Sigmoid colon (tissue), 7 donors: ENCODE measurements at places on chromosomes 6 and 20. TPM values are rescaled to one million over a fixed set of nuclear protein-coding genes. Genes with fewer than 3 reads are reported as not detected.
A peak's percentile ranks its signal among the peaks of the same experiment; 100 is the strongest.

GRCh38 chr6:45293306-45293705 is 34.8 kb upstream of the RUNX2 start:
- no peak for DNase-seq

GRCh38 chr6:96499781-96500180 is 21.8 kb upstream of the UFL1 start:
- no peak for DNase-seq

- no peak for DNase-seq
Observed at GRCh38 chr6:116156405-116157326, 30.7 kb upstream of the COL10A1 start.

- no peak for DNase-seq
Observed at GRCh38 chr6:92790381-92790780, 629.0 kb downstream of the EPHA7 start.

DNA sequence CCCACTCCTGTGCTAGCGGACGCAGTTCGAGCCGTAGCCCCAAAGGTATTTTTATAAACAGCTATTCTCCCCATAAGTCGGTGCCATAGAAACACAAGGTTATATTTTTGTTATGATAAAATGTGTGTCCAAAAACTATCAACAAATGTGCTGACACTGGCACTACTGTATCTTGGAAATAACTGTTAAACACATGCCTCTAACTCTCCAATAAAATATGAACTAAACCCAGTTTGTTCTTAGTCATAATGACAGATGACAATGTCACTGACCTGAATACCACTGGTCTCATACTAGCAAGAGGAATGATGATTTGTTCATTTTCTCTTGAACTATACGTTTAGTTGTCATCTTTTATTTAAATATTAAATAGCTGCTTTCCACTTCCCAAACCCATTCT is 51.4 kb upstream of the NUP153 start:
- DNase-seq: no peak

DNA sequence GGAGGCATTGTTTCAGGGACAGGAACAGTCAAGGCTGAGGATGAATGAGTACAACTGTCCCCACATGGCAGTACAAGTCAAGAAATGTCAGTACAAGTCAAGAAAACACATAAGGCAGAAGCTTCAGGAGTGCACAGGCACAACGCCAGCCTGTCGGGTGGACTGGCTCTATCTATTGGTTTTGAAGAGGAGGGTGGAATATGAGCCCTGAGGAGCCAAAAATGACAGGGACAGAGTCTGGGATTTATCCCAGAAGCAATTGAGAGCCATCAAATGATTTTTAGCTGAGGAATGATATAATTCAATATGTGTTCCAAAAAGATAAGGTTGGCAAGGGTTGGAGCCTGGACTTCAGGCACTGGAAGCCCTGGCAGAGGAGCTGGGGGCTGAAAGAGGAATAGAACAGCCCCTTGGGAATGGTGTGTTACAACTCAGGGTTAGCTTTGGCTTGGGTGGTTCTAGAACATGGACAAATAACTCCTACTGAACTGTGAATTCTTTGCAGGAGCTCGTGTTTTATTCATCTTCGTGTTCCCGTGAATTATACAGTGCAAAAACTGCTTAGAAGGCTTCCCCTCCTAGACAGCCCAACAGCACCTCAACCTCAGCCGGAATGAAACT is 425.7 kb upstream of the ARID1B start:
- no peak for DNase-seq

- DNase-seq: no peak
Observed at GRCh38 chr6:14231071-14231483, 113.5 kb downstream of the CD83 start.

DNA sequence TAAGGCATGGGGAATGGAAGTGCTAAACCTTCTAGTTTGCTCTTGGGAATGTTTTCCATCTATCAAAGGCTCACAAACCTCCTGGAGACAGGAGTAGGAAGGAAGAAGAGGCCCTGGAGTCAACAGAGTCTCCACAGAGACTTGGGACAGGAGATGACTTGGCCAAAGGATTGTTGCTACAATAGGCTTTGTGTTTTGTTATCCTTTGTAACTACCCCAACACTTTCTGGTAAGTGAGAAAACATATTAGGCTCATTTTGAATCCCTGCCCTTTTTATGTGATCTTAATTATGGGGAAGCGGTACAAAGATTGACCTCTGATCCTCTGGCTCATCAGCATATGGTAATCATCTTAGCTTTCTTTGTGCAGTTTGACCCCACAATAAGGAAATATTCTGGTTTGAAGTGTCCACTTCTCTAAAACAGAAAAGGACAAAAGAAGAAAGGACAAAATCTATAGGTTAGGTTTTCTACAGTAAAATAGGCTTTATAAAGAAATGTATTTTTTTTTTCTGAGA is 24.1 kb upstream of the GTF3C6 start:
- DNase-seq: no peak

DNA sequence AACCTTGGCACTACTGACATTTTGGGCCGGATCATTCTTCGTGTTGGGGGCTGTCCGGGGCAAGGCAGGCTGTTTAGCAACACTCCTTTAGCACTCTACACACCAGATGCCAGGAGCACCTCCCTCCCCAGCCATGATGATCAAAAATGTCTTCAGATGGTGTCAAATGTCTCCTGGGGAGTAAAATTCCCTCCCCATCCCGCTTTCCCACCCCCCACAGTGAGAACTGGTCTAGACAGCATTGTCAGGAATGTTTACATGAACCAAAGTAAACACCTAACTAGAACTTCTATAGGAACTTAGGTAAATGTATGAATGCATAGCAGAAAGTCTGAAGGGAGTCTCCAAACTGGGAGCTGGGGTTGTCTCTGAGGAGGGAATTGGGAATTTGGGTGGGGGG is 70.0 kb upstream of the TOP1 start:
- DNase-seq: peak; percentile 25

- DNase-seq: no peak
Observed at GRCh38 chr6:1311400-1312202, at the start of gene FOXQ1. Gene FOXQ1 (plus strand): TSS chr6:1312098. CDS start chr6:1312705, 607 bp downstream.

DNA sequence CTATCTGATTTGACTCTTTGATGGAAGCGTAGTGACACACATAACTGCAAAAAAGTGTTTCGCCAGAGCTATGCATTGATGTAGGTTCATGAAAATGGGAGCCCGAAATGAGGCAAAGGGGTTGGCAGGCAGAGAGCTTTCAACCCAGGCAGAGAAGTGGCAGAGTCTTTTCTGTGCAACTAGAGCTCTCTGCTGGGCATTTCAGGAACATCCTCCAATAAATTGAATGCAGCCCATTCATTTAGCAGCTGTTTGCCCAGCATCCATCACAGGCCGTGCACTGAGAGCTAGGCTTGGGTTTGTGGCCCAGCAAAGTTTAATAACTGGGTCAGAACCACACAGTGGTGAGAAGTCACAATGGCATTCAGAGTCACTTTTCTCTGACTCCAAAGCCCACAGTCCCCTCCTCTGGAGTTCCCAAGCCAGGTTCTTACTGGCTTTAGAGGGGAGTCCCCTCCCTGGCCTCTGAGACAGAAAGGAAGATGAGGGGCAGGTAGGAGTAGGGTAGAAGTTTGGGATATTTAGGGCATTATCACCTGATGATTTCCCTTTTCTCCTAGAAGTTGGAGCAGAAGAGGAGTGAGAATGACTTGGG is 31.8 kb upstream of the ELMO2 start:
- no peak for DNase-seq

GRCh38 chr6:147560670-147561069 is 52.2 kb downstream of the SAMD5 start:
- no peak for DNase-seq

DNA sequence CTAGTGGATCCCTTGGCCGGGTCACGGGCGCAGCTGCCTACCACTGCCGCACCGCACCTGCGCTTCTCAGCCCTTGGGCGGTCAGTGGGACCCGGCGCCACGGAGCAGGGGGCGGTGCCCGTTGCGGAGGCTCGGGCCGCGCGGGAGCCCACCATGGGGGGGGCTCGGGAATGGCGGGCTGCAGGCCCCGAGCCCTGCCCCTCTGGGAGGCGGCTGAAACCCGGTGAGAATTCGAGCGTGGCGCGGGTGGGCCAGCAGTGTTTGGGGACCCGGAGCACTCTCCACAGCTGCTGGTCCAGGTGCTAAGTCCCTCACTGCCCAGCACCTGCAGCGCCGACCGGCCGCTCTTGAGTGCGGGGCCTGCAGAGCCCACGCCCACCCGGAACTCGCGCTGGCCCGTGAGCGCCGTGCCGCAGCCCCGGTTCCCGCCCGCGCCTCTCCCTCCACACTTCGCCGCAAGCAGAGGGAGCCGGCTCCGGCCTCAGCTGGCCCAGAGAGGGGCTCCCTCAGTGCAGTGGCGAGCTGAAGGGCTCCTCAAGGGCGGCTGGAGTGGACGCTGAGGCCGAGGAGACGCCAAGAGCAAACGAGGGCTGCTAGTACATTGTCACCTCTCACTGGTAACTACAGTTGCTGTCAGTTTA is 120.5 kb upstream of the TMEM170B start:
- DNase-seq: no peak

GRCh38 chr6:135438907-135439535 is 58.5 kb downstream of the AHI1 start:
- no peak for DNase-seq

DNA sequence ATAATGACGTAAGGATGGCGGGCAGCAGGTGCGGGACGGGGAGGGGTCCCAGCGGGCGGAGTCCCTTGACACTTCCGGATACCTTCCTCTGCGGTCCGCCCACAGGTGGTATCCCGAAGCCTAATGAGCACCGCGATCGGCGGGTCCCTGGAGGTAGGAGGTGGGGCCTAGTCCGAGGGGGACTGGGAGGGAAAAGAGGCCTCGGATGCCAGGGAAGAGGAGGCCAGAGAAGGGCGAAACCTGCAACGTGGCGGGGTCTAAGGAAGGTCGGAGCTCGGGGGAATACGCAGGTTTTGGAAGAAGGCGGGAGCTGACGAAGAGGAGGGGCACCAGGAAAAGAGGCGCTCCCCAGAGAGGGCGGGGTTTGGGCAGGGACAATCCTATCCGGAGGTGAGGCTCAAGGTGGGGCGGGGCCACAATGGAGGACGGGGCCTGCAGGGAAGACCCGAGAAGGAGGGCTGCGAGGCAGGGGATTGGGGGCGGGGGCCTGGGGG is 3.7 kb downstream of the PRSS16 start:
- DNase-seq: no peak

DNA sequence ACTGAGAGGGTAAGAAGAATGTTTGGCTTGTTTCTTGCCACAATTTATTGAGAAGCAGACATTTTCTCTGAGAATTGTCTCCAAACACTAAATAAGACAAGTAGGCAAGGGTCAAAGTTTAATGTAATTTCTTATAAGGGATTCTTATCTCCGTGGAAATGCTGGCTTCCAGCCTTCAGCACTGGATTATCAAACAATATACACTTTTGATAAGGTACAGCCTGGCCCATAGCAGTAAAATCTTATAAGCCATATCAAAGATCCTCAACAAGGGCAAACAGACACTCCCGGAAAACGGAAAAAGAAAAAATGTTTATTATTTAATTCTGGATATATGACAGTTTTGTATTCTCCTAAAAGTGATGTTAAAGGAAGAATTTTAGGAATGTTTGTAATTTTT is 18.5 kb upstream of the ZSCAN9 start:
- no peak for DNase-seq

DNA sequence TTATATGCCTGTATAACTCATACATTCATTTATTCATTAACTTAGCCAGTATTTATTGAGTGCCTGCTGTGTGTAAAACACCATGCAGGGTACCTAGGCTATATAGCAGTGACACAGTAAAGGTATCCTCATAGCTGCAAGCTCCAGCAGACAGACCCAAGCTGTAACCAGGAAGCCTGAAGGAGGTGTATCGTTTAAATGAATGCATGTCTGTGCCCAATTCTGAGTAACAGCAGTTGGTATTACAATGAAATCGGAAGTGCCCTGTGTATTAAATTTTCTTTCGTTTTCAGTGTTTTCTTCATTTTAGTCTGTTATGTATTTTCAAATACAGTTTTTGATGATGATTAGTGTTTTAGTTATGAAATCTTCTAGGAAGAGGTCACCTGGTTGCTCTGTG is 485.8 kb upstream of the SOX4 start:
- DNase-seq: no peak

DNA sequence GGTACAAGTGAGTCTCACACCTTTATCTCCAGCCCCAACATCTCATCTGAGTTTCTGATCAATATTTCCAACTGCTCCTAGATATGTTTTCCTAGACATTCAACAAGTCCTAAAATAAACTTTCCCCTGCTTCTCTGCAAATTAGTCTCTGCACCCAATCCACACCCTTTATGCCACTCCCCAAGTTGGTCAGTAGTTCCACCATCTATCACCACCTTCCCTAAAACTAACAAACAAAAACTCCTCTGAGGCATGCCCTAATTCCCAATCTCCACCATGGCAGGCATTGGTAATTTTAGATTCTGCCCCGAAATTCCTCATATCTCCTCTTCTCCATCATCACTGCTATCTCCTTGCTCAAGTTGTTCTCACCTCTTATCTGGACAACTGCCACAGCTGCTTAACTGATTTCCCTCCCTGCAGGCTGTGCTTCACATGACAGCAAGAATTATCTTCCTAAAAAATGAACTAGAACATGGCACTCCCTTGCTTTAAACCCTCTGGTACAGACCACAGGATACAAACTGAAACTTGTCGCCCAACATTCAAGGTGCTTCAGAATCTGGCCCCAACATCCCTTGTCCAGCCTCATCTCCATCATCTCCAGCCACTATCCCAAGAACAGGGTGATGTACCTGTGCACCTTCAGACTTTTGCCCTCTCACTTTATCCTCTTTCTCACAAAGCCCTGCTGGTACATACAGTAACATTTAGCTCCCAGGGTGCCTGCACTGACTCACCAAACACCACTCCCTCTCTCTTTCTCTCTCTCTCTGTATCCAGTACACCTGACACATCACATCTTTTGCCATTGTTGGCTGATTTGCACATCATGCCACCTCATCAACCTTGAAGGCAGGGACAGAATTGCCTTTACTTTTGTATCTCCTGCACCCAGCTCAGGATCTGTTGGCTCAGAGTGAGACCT is 55.5 kb downstream of the ZHX3 start:
- no peak for DNase-seq

The CALHM4 gene
- not detected for polyA plus RNA-seq

The PRND gene
- 0.04 TPM for polyA plus RNA-seq

The HTR1E gene
- polyA plus RNA-seq: not detected

The DACT2 gene
- polyA plus RNA-seq: 0.23 TPM

The ADAM33 gene
- polyA plus RNA-seq: 0.69 TPM

The MYCT1 gene
- 3.3 TPM for polyA plus RNA-seq

The OR12D3 gene
- not detected for polyA plus RNA-seq

The PI16 gene
- polyA plus RNA-seq: 1.8 TPM

The DDO gene
- 2.4 TPM for polyA plus RNA-seq

The REM1 gene
- polyA plus RNA-seq: 0.46 TPM

The ERGIC3 gene
- 184 TPM for polyA plus RNA-seq

The KIAA1755 gene
- polyA plus RNA-seq: not detected
